ENCODE measurements at places on chromosomes 6 and 20.

GRCh38 chr20:50042370-50043313 is 59.9 kb downstream of the SNAI1 start:
- H3K27me3 ChIP-seq, result no peaks in the 10 kb centered on the region
- H3K4me1 ChIP-seq, result no peaks in the 10 kb centered on the region
- DNase-seq, result no peak
- no peak overlapping the region for H3K4me3 ChIP-seq
- no peak overlapping the region for H3K27ac ChIP-seq
- no peaks in the 10 kb centered on the region for H3K36me3 ChIP-seq

- no peak overlapping the region for H3K4me3 ChIP-seq
- DNase-seq, result no peak
- H3K27me3 ChIP-seq, result no peaks in the 10 kb centered on the region
- no peaks in the 10 kb centered on the region for H3K4me1 ChIP-seq
- no peaks in the 10 kb centered on the region for H3K36me3 ChIP-seq
These were observed 21.6 kb upstream of the ARFGEF2 start for GRCh38 chr20:48899881-48900280.

DNA sequence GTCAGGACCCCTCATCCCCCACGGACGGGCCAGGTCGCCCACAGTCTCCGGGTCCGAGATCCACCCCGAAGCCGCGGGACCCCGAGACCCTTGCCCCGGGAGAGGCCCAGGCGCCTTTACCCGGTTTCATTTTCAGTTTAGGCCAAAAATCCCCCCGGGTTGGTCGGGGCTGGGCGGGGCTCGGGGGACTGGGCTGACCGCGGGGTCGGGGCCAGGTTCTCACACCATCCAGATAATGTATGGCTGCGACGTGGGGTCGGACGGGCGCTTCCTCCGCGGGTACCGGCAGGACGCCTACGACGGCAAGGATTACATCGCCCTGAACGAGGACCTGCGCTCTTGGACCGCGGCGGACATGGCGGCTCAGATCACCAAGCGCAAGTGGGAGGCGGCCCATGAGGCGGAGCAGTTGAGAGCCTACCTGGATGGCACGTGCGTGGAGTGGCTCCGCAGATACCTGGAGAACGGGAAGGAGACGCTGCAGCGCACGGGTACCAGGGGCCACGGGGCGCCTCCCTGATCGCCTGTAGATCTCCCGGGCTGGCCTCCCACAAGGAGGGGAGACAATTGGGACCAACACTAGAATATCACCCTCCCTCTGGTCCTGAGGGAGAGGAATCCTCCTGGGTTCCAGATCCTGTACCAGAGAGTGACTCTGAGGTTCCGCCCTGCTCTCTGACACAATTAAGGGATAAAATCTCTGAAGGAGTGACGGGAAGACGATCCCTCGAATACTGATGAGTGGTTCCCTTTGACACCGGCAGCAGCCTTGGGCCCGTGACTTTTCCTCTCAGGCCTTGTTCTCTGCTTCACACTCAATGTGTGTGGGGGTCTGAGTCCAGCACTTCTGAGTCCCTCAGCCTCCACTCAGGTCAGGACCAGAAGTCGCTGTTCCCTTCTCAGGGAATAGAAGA is 978 bp downstream of the HLA-A start:
- H3K27ac ChIP-seq, result peak overlapping the region; percentile 95
- H3K4me1 ChIP-seq, result peaks cover 23% of the 10 kb centered on the region
- H3K27me3 ChIP-seq, result no peaks in the 10 kb centered on the region
- peaks cover 11% of the 10 kb centered on the region for H3K36me3 ChIP-seq

GRCh38 chr20:63536997-63537524 is at the start of gene PTK6:
TSS of gene PTK6 (minus strand) at chr20:63537376. CDS start at chr20:63537314, 62 bp downstream.
- no peaks in the 10 kb centered on the region for H3K4me1 ChIP-seq
- DNase-seq, result no peak
- peak within 1 kb of the TSS; percentile 79 for H3K27ac ChIP-seq
- H3K4me3 ChIP-seq, result peak within 1 kb of the TSS; percentile 15
- no peaks in the 10 kb centered on the region for H3K27me3 ChIP-seq

- peaks cover 40% of the 10 kb centered on the region for H3K4me1 ChIP-seq
- no peak overlapping the region for H3K4me3 ChIP-seq
- H3K27ac ChIP-seq, result no peak overlapping the region
These were observed 92.7 kb upstream of the AFDN start for GRCh38 chr6:167733740-167734661.

DNA sequence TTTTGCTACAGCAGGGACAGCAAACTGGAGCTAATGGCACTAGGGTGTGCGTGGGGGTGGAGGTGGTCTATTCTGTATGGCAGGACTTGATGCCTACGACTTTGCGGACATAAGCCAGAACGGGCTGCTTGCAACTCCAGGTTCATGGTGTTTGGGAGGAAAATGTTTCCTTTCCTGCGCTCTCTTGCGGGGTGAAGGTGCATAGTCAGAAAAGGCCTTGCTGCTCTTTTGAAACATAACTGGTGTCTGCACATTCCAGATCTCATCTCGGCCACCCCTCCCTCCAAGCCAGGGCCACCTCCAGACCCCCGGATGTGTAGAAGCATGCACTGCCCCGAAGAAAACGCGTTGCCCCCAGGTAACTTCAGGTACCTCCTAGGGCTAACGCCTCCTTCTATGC is 8.1 kb downstream of the FOXA2 start:
- H3K27ac ChIP-seq, result no peak overlapping the region
- H3K27me3 ChIP-seq, result no peaks in the 10 kb centered on the region
- no peaks in the 10 kb centered on the region for H3K36me3 ChIP-seq
- H3K4me1 ChIP-seq, result no peaks in the 10 kb centered on the region

GRCh38 chr6:487956-488355 is 96.4 kb downstream of the IRF4 start:
- no peak overlapping the region for H3K27ac ChIP-seq
- no peaks in the 10 kb centered on the region for H3K27me3 ChIP-seq
- peaks cover 84% of the 10 kb centered on the region for H3K36me3 ChIP-seq
- no peak for DNase-seq

- no peaks in the 10 kb centered on the region for H3K36me3 ChIP-seq
- peak; percentile 22 for DNase-seq
- peak overlapping the region; percentile 50 for H3K27ac ChIP-seq
- H3K4me3 ChIP-seq, result peak overlapping the region; percentile 43
- H3K4me1 ChIP-seq, result peaks cover 12% of the 10 kb centered on the region
These were observed 526 bp downstream of the SULF2 start for GRCh38 chr20:47784599-47785310.

All from tibial nerve (tissue), 4 donors.